Effector memory CD8-positive, alpha-beta T cell (primary cell): ENCODE measurements at places on chromosomes 13 and 19.

DNA sequence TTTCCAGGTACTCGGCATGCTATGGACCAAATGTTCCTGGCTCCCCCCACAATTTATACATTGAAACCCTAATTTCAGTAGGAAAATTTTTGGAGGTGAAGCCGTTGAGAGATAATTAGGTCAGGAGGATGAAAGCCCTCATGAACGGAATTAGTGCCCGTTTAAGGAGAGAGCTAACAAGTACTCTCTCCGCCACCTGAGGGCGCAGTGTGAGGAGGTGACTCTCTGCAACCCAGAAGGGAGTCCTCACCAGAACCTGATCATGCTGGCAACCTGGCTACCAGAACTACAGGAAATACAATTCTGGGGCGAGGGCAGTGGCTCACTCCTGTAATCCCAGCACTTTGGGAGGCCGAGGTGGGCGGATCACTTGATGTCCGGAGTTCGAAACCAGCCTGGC, 397.8 kb downstream of the SLITRK5 start:
- no peak for DNase-seq

GRCh38 chr19:40921005-40921897, 39.2 kb upstream of the CYP2A7 start:
- DNase-seq = no peak

DNA sequence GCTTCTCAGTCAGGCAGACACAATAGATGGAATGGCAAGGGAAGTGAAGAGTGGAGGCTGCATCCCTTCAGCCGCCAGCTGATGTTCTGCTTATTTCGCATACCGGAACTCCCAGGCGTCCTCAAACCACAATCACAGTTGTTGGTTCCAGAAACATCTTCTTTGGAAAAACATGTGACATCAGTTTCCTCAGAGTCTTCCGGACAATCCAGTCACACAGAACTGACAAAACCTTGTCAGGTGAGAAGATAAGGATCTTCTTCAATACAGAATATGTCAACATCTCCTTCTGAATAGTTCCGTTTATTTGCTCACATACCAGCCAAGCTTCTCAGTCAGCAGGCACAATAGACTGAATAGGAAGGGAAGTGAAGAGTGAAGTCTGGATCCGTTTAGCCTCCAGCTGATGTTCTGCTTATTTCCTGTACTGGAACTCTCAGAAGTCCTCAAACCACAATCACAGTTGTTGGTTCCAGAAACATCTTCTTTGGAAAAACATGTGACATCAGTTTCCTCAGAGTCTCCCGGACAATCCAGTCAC, 45.1 kb upstream of the CEACAM21 start:
- no peak for DNase-seq

- no peak for DNase-seq
These were observed 506.7 kb upstream of the GPC6 start for GRCh38 chr13:92719868-92720267.

DNA sequence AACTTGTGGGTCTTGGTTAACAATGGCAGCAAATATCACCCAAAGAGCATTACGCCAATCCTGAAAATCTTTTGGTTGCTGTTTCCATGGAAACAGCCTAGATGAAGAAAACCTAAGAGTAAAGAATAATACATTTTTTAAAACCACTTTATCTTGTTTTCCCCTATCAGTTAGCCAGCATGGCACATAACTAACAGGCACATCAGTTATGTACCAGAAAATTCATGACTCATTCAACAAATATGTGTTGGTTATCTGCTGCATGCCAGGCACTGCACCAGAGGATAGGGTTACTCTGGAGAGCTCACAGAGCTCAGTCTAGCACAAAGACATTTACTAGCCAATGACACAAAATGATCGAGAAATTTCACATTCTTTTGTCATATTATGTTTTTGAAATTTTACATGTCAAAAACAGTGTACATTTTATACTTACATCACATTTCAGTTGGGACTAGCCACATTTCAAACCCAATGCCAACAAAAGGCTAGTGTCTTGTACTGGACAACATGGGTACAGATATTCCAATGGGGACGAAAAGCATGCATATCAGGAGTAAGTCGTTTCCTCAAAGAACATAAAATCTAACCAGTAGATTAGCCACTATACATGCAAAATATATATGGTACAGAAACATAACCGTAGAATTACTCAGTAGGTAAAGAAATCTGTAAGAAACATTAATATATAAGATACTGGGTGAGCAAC, 20.3 kb downstream of the LNX2 start:
- DNase-seq = no peak

- DNase-seq = no peak
These were observed 7.5 kb upstream of the SACS start for GRCh38 chr13:23440821-23441618.

DNA sequence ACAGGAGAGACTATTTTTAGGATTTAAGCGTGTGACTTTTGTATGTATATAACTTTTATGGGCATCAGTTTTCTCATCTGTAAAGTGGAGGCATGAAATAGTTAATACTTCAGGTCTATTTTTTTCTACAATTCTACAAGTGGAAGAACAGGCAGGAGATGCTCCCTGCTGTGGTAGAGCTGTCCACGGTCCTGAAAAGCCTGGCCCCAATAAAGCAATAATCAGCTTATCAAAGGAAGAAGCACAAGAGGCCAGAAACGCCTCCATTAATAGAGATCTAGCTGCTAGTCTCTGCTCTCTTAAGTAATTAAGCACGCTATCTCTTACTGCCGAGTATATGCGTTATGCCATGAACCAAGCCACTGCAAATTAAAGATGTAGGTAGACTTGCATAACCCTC, 28.0 kb upstream of the WASF3 start:
- no peak for DNase-seq

DNA sequence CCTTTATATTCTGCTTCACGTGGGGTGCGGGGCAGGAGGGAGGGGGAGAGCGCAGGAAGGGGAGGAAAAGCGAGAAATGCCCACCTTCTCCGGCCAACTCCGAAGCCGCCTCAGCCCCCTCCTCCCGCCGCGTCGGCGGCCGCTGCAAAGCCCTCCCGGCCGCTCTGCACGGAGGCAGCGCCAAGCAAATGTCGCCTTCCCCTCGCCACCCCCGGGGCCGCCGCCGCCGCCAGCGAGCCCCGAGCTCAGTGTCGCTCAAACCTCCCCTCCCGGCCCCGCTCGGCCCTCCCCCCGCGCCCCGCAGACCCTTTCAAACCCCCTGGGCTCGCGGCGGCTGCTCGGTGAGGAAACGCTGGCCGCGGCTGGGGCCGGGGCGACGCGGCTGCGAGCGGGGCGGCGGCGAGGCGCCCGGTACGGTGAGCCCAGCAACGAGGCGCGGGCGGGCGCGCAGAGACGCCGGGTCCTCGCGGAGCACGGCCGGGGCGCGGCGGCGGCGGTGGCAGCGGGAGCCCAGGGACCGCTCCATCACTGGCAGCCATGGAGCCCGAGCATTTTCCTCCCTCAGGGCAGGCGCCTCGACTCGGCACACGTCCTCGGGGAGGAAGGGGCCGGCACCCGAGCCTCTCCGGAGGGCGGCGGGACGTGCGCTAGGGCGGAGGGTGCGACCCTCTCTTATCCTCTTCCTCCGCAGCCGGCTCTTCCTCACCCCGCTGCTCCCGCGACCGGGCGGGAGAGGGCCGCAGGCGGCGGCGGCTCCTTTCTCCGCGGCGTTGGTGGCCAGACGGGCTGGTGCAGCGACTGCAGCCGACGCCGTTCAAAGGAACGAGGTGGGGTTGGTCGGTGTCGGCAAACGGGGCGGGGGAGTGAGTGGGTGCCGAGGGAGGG, 463 bp upstream of the TSC22D1 start:
- no peak for DNase-seq

DNA sequence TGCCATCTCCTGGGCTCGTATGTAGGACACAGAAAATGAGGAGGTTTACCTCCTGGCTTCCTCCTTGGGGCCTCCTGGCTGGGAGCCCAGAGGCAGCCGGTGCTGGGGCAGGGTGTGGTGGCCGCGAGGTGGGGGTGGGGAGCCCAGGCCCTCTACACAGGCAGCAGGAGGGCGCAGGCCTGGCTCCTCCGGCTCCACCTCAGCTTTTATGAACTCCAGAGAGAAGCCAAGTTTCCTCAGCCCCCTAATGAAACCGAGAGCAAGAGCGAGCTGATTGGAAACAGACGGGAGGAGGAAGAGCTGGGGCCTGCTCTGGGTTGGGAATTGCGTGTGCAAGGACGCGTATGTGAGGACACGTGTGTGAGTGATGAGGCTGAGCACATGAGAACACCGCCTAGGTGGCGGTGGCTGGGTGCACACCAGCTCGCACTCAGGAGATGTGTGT, 23.1 kb downstream of the LYL1 start:
- no peak for DNase-seq

DNA sequence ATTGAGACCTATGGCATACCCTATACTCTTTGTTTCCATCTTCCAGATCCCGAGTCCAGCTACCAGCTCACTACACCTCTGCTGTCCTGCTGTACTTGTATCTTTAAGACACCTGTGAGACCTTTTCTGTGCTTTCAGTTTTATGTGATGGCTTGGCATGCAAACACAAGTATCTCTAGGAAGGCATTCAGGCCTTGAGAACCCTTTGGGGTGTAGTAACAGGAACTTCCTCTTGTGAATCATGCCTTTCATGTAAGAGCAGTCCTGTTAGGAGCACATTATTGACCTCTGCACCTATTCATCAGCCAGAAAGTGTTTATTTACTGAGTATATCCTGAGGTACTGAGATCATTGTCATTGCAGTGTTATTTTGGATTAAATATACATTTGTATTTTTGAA, 87.0 kb upstream of the HTR2A start:
- DNase-seq = no peak

- no peak for DNase-seq
These were observed 111.2 kb downstream of the ENOX1 start for GRCh38 chr13:43675577-43675976.

- no peak for DNase-seq
These were observed 2.3 kb upstream of the ABCA7 start for GRCh38 chr19:1037621-1038064.

- DNase-seq = no peak
These were observed 37.8 kb downstream of the MBD3L2B start for GRCh38 chr19:6983448-6983847.

GRCh38 chr13:42970824-42971690, 21.0 kb downstream of the EPSTI1 start:
- peak; percentile 28 for DNase-seq

DNA sequence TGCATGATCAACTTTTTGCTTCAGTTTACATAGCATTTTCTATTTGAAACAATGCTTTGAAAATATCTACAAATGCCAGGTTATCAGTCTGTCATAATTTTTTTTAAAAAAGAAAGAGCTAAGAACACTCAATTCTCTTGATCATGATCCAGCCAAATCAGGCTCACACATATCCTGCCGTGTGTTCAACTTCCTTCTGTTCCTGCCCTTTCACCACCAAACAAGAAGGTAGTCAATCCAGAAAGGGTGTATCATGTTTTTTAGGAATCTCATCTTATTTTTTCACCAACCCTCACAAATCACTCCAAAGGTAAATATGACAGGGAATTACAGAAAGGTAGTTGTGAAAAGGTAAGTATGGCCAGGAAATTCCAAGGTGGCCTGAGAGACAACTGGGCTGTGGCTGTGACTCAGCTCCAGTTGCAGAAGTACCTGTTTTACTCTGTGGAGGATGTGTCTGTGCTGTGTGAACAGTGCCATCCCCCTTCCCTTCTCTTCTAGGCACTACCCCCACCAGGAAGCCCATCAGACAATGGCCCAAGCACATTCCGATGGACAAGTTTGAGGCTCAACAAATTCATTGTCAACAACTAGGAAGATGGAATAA, 138.8 kb upstream of the GJB6 start:
- no peak for DNase-seq

DNA sequence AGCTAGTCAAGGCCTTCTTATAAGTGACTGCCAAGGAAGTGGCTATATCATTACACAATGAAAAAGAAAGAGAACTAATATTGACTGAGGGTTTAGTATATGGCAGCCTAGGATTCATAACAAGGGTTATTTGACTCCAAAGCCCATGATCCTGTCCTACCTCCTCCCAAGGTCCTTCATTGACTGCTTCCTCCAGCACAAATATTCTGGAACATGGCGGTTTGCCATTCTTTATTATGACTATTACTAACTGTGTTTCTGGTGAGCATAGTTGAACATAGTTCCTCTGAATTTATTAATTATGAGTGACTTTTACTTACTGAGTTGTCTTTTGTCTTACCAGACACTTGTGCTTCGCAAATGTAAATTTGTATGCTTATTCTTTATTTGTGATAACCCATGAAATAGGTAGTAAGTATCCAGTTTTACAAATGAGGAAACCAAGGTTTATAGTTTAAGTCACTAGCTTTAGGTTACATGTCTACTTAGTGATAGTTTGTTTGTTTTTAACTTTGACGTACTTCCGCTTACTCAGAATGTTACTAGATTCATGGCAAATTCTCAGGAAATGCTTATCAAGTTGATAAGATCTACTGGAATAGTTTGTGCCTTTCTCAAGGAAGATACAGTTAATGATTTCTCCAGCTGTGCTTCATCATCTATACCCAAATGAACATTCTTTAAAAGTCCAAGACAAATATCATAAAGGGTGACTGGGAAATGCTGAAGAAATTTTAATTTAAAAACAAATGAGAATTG, 15.5 kb upstream of the DCLK1 start:
- DNase-seq = no peak

DNA sequence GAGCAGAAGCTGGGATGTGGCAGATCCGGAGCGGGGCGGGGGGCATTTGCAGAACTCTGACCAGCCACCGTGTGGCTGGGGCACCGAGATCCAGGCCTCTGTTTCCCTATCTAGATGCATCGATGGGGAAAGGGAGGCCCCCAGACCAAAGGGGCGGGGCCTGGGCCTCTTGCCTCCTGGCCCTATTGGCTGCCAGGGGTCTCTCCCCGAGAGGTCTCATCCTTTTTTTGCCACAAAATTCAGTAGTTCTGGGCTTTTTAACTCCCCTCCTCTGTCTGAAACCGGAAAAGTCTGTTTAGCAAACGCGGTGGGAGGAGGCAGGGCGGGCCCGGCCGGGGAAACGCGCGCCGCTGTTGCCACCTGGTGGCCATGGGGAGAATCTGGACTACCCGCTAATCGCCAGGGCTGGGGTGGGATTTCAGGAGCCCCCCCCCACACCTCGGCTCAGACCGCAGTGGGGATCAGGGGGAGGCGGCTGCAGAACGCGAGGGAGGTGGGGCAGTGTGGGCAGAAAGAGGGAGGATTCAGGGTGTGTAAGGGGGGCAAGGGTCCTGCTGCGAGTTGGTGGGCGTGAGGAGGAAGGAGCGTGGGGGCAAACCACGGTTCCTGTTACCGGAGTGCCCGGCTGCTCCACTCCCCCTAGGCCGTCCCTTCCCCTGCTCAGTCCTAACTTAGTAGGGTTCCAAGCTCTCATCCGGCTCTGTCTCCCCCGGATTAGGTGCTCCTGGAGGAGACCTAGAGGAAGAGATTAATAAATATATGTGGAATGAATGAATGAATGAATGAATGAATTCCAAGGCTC, 28.3 kb downstream of the IL12RB1 start:
- peak; percentile 81 for DNase-seq

DNA sequence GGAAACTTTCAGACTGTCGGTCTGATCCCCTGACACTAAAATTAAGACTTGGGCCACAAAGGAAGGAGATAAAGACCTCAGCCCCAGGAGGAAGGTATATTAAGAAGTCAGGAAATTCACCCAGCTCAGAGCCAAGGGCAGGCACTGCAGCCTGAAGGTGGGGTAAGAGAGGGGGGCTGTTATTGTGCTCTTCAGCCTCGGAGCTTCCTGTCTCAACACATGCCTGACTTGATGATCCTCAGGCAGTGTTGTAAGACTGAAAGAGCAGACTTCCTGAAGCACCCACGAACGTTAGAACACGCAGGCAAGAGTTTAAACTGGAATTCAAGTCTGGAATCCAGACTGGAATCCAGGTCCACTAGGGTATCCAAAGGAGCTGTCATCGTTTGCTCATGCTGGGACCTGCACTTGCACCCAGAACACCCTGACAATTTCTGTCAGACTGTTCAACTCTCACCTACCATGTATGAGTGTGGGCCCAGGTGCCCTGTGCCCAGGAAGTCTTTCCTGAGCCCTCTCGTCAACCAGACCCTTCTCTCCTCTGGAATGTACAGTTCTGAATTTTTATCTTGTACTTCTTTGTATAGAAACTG, 10.7 kb upstream of the FLT1 start:
- no peak for DNase-seq
